Smooth muscle cell of trachea (primary cell): ENCODE measurements at places on chromosomes 6 and 20. TPM values are rescaled to one million over a fixed set of nuclear protein-coding genes. Genes with fewer than 3 reads are reported as not detected.

The PRND gene
- total RNA-seq = not detected in 2 replicates

The MEP1A gene
- total RNA-seq = not detected in 2 replicates

The THBD gene
- total RNA-seq = 27.3 and 37.7 TPM in 2 replicates

The TRIM39 gene
- total RNA-seq = 12.7 and 13.6 TPM in 2 replicates

The MATN4 gene
- 0.33 TPM in 1 of 2 replicates, not detected in the other for total RNA-seq

The SUMO4 gene
- total RNA-seq = 1.7 and 3.2 TPM in 2 replicates

The CST2 gene
- not detected in 2 replicates for total RNA-seq

The UTRN gene
- 135 and 142 TPM in 2 replicates for total RNA-seq

The RIPOR3 gene
- total RNA-seq = 10.6 and 27.3 TPM in 2 replicates

The PRSS35 gene
- 4.3 and 9.2 TPM in 2 replicates for total RNA-seq
